ENCODE measurements at places on chromosomes 5 and 9. TPM values are rescaled to one million over a fixed set of nuclear protein-coding genes. Genes with fewer than 3 reads are reported as not detected.

GRCh38 chr5:142428773-142429473 lies 104.1 kb upstream of the SPRY4 start:
- no peak for DNase-seq

- DNase-seq, result no peak
Measured at GRCh38 chr9:133250741-133251170, 24.2 kb downstream of the ABO start.

GRCh38 chr5:6459896-6460295 lies 11.2 kb downstream of the UBE2QL1 start:
- DNase-seq, result no peak

DNA sequence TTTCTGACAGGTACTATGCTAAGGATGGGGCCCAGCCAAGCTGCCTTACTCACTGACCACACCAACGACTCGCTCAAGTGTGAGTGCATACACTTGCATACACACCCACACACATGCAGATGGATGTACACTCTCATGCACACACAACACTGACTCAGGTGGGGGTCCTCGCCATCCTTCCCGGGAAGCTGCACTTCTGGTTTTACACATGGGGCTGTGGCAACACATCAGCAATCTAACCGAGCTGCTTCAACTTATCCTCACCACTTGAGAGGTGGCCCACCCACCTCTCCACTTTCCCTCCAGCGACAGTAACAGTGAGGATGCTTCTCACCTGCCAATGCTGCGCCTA lies 67.2 kb upstream of the SLC25A51 start:
- DNase-seq, result peak; percentile 29

DNA sequence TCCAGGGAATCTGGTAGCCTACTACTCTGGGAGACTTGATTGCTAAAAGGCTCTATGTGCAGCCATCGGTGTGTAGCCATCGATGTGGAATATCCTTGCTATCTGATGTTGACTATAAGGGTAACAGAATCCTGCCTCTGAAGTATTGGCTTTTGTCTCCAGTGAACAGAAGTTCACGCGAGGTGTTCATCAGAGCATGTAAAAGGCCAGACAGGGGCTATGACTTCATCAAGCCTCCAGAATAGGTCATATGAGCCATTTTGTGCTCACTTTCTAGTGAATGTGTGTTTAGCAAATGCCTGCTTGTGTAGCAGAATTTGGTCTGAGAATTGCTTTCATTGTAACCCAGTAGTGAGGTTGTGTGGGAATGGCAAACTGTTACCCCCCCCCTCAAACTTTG lies 66.8 kb upstream of the RAD23B start:
- DNase-seq, result no peak

DNA sequence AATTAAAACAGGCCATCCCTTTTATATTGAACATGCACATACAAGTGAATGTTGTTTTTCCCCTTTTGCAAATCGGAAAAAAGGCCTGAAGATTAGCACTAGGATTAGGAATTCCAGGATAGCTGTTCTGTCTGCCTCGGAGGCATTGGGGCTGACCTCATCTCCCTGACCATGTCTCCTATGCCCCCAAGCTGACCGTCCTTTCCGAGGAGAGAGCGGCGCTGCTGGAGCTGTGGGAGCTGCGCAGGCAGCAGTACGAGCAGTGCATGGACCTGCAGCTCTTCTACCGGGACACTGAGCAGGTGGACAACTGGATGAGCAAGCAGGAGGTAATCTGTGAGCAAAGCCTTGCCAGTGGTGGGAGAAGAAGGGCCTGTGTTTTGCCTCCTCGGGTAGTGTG lies 28.3 kb downstream of the SPTAN1 start:
- no peak for DNase-seq

- no peak for DNase-seq
Measured at GRCh38 chr5:32017692-32018367, 156.3 kb downstream of the GOLPH3 start.

- no peak for DNase-seq
Measured at GRCh38 chr5:147464211-147464610, 45.7 kb downstream of the DPYSL3 start.

GRCh38 chr5:77864997-77865396 lies 88.9 kb upstream of the TBCA start:
- no peak for DNase-seq

DNA sequence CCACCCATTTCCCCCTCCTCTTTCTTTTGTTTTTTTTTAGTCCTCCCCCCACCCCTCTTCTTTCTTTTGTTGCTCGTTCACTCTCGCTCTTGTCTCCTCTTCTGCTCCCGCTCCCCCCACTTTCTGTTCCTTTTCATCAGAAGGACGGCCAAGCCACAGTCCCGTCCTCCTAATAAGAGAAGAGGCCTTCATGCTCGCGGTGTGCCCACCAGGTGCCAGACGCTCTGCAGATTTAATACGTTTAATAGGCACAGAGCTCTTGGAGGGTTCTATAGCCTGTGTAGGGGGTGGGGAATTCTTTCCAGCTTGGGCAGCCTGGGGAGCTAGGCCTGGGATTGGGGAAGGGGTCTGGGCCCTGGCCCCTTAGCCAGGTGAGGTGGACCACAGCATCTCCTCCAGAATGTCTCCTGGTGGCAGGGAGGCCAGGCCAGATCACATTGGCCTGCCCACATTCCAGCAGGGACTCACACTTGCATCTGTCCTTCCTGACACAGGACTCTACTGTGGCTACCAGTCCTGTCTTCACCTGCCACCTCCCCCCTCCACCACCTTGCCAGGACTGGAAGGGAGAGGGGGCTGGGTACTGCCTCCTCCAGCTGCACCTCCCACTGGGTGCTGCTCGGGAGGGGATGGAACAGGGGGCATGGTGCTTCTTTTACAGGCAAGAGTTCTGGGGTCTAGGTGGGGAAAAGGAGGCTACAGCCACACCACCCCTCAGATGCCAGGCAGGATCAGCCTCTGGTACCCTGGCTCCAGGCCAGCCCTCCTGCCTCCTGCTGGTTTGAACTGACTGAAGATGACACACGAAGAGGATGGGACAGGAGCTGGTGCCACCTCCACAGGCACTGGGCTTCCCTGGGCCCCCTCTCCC lies 6.1 kb upstream of the BARX1 start:
- peak; percentile 48 for DNase-seq

DNA sequence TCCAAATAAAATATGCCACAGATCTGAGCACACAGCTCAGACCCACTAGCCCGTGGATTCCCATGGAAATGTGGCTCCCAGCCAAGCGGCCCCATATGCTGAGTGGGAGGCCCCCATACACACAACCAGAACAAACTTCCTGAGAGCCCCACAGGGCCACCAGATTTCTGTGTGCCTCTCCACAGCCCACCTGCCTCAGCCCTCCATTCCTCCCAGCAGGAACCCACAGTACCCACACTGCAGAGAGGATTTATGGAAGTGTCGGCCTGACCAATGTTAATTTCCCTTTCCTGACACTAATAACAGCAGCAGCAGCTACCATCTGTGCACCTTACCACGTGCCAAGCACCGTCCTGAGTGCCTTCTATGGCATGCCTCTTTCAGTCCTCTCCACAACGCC lies 99.3 kb upstream of the SPOCK1 start:
- DNase-seq, result no peak

DNA sequence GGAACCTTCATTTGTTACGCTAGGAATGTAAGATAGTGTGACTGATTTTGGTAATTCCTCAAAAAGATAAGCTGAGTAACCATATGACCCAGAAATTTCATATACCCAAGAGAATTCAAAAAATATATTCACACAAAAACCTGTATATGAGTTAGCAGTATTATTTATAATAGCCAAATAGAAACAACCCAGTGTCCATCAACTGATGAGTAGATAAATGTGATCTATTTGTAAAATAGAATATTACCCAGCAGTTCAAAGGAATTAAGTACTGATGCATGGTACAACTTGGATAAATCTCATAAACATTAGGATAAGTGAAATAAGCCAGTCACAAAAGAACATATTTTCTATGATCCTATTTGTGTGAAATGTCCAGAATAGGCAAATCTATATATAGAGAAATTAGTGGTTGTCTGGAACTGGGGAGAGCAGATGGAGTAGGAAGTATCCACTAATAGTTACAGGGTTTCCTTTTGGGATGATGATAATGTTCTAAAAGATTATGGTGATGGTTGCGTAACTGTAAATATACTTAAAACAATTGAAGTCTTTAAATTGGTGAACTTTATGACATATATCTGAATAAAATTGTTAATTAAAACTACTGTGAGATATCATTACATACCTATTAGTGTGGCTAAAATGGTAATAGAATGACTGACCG lies 10.2 kb downstream of the MARCHF6 start:
- DNase-seq, result no peak

- no peak for DNase-seq
Measured at GRCh38 chr5:7659420-7659819, 191.5 kb downstream of the CFAP90 start.

DNA sequence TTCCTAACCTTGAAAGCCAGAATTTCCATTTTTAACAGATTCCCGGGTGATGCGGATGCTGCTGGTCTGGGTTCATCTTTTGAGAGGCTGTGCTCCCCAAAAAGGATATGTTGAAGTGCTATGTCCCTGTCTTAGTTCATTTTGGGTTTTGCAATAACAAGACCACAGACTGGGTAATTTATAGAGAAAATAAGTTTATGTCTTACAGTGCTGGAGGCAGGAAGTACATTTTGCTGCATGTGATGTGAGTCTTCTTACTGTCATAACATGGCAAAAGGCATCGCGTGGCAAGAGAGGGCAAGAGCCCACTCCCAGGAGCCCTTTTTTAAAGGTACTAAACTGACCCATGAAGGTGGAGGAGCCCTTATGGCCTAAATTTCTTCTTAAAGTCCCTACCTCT lies 114.1 kb downstream of the DAPK1 start:
- no peak for DNase-seq

DNA sequence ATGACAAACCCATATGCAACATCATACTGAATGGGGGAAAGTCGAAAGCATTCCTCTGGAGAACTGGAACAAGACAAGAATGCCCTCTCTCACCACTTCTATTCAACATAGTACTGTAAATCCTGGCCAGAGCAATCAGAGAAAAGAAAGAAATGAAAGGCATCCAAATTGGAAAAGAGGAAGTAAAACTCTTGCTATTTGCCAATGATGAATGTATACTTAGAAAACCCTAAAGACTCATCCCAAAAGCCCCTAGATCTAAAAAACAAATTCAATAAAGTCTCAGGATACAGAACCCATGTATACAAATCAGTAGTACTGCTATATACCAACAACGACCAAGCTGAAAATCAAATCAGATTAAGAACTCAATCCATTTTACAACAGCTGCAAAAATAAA lies 66.9 kb downstream of the SPATA31C2 start:
- DNase-seq, result no peak

GRCh38 chr5:142316051-142316450 lies 8.8 kb downstream of the SPRY4 start:
- DNase-seq, result no peak

DNA sequence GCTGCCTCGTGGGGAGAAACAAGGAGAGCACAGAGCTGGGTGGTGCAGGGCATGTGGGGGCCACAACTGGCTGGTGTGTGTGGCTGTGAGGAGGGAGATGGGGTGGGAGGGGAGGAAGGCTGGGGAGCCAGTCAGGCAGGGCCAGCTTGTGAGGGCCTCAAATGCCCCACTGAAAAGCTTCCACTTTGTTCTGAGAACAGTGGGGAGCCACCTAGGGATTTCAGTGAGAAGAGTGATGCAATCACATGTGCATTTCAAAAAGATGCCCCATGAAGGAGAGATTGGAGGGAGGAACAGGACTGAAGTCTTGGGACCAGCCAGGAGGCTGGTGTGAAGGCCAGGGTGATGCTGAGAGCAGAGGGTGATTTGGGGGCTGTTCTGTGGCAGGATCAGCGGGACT lies 1.3 kb downstream of the OR13J1 start:
- DNase-seq, result no peak

DNA sequence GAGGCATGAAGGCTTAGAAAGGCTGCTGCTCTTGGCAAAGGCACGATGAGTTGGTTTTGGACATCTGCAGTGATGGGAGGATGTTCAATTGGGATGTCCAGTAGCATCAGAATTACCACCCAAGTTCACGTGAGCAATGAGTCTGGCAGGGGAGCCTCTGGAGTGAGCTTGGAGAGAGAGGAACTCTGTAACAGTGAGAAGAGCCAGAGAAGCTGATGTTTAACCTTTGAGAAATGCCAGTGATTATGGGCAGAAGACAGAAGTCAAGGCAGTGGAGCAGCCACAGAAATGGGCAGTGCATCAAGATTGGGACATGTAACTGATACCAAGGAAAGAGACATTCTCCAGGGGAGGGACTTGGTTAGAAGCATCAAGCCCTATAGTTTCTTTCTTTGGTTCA lies 39.8 kb downstream of the SEC61B start:
- DNase-seq, result no peak

DNA sequence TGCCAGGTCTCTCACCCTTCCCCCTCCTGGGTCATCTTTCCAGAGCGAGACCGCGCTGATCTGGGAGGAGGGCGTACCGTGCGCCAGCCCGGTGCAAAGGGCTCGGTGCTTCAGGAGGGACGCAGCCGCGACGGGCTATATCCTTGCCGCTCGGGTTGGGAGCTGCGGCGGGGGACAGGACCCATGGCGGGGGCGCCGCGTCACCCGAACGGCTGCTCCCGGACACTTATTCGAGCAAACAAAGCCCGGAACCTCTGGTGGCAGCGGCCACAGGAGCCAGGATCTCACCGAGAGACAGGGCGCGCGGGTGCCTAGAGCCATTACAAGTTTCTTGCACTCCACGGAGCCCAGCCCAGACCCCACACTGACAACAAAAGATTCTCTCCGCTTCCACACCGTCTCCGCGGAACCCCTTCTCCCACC lies 1.3 kb downstream of the SEMA6A start:
- DNase-seq, result peak; percentile 83

- DNase-seq, result no peak
Measured at GRCh38 chr9:124281931-124282371, 24.2 kb downstream of the NEK6 start.

The FGF18 gene
- total RNA-seq, result 6.6 TPM

The NAIP gene
- total RNA-seq, result 21.2 TPM

The KCNN2 gene
- 0.46 TPM for total RNA-seq

The PCDHB4 gene
- total RNA-seq, result 5.2 TPM

The STX17 gene
- 33.3 TPM for total RNA-seq

The FBXO38 gene
- 39.6 TPM for total RNA-seq

The NUTM2F gene
- total RNA-seq, result not detected

The CORO2A gene
- 1.2 TPM for total RNA-seq

The HAUS6 gene
- total RNA-seq, result 9.8 TPM

The SCGB3A2 gene
- total RNA-seq, result not detected

The PITX1 gene
- total RNA-seq, result 0.97 TPM

The NR2F1-AS1 gene
- 25.6 TPM for total RNA-seq

The SLC36A2 gene
- total RNA-seq, result not detected

All from posterior vena cava (tissue), 2 donors.